ENCODE measurements at places on chromosomes 2 and 18.

- peaks cover 8% of the 10 kb centered on the region for H3K27me3 ChIP-seq
- DNase-seq, result no peak
- no peaks in the 10 kb centered on the region for H3K36me3 ChIP-seq
- H3K27ac ChIP-seq, result no peak overlapping the region
These were observed 62.6 kb downstream of the EN1 start for GRCh38 chr2:118784860-118785259.

DNA sequence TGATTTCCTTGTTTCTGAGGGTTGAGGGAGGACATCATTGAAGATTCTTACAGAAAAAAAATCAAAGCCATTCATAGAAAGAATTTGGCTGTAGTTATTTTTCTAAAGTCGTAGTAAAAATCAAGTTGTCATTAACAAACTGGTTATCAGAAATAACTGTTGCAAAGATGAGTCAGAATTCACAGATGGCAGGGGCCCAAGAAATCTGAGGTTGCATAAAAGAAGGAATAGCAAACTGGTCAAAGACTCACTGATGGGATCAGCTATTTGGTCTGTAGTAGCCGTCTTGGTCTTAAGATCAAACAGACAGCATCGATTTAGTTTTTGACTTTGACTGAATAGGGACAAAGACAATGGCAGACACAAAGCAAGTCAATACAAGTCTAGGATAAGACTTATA is 334.3 kb downstream of the FIGN start:
- H3K36me3 ChIP-seq, result no peaks in the 10 kb centered on the region
- H3K4me3 ChIP-seq, result no peak overlapping the region
- H3K4me1 ChIP-seq, result no peaks in the 10 kb centered on the region

DNA sequence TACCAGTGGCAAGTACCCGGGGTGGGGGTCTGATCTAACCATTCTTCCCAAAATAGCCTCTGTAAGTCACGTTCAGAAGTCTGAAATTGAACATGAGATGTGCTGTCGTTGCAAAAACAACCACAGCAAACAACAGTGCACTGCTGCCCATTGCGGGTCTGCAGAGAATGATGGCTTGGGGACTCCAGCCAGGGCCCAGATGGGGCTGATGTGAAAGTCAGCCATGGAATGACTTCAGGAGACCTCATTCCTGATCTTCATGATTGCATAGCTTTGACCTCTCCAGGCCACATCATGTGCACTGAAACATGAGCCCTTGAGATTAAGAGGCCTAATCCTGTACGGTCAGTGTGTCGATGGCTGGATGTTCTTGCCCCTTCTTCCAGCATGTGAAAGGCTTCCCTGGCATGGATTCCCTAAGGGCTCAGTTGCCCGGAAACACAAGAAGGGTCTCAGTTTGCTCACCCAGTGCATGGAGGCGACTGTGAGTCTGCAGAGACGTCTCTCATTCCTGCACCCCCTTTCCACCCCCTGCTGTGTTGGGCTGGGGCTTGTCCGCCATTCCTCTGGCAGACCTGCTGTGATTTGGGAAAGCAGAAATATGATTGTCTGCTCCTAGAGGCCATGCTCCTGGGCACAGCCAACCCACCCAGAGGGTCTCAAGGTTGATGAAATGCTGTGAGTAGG is 191.6 kb downstream of the SEPTIN10 start:
- H3K36me3 ChIP-seq, result no peaks in the 10 kb centered on the region
- no peak for DNase-seq
- H3K4me3 ChIP-seq, result no peak overlapping the region

DNA sequence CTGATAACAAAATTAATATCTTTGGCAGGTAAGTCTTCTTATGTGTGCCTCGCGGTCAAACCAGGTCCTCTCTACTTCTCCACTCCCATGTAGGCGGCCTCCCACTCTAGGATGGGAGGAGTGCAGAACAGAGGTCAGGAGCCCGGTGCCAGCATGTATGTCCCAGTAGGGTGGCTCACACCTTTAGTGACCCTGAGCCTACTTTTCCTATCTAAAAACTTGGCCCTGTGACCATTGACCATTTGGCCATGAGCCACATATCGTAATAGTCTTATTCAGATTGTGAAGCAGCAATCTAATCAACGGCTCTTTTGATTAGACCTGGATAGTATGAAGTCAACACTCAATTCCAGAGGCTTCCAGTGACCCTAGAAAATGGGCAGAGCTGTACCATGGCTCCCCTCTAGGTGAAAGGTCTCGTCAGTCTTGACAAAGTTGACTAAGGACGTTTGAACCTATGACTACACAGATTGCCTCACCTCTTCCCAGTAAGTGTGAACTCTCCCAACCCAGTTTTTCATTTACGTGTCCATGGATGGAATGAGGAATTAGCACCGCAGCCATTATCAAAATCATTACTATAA is 17.1 kb upstream of the FABP1 start:
- H3K4me3 ChIP-seq, result no peak overlapping the region
- H3K4me1 ChIP-seq, result no peaks in the 10 kb centered on the region
- peaks cover 21% of the 10 kb centered on the region for H3K27me3 ChIP-seq

GRCh38 chr18:70452501-70452900 is 163.7 kb downstream of the SOCS6 start:
- no peaks in the 10 kb centered on the region for H3K36me3 ChIP-seq
- no peak overlapping the region for H3K27ac ChIP-seq
- H3K4me3 ChIP-seq, result no peak overlapping the region
- DNase-seq, result no peak

DNA sequence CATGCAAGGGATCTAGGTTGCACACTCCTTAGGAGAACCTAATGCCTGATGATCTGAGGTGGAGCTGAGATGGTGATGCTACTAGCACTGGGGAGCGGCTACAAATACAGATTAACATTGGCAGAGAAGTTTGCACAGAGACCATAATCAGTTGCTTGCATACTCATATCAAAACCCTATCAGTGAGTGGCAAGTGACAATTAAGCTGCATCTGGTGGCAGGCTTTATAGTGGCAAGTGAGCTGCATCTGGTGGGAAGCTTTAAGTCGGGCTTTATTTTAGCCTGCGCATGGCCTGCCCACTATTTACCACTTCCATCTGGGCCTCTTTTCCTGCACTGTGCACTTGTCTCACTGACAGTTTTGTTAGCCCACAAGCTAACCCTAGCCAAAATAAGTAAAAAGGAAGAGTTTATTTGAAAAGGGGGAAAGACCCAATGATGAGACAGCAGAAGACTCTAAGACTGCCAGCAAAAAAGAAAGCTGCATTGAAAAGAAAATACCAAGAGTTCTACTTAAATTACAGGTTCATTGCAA is 140.9 kb upstream of the B3GNT2 start:
- no peaks in the 10 kb centered on the region for H3K27me3 ChIP-seq
- H3K36me3 ChIP-seq, result no peaks in the 10 kb centered on the region

DNA sequence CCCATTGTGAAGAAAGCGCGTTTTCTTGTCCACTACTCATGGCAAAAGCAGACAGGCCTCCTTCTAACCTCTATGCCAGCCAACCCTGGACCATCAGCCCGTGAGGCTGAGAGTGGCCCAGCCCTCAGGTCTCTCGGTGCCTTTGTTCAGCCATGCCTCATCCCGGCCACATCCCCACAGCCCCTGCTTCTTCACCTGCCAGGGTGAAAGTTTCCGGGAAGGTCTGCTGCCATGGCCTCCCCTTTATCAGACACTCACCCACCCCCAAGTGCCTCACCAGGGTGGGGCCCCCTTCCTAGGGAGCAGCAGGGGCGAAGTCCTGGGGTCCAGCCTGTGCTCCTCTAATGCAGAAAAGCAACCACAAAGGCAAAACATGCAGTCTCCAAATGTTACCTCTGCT is 478.4 kb upstream of the SALL3 start:
- H3K36me3 ChIP-seq, result no peaks in the 10 kb centered on the region
- H3K27ac ChIP-seq, result no peak overlapping the region
- H3K27me3 ChIP-seq, result no peaks in the 10 kb centered on the region
- H3K4me1 ChIP-seq, result no peaks in the 10 kb centered on the region
- no peak for DNase-seq
